ENCODE measurements at places on chromosomes 4 and X.

DNA sequence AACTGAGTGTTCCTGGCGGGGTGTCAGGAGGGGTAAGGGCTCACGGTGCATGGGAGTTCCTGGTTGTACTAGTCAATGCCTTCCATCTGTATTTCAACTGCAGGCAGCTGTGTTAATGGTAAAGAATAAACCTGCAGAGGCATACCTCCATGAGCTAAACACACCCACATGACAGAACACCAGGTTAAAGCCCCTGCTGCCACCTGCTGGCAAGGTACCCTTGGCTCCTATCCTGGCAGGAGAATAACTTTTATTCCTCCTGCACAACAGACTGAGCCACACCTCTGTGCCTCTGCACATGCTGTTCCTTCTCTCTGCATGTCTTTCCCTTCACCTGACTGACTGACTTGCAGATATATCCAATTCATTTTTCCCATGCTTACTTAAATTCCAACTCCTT lies 11.1 kb downstream of the ITIH6 start:
- DNase-seq = peak; percentile 32

GRCh38 chr4:47930971-47931804 lies 16.8 kb upstream of the NFXL1 start:
- peak; percentile 53 for DNase-seq

DNA sequence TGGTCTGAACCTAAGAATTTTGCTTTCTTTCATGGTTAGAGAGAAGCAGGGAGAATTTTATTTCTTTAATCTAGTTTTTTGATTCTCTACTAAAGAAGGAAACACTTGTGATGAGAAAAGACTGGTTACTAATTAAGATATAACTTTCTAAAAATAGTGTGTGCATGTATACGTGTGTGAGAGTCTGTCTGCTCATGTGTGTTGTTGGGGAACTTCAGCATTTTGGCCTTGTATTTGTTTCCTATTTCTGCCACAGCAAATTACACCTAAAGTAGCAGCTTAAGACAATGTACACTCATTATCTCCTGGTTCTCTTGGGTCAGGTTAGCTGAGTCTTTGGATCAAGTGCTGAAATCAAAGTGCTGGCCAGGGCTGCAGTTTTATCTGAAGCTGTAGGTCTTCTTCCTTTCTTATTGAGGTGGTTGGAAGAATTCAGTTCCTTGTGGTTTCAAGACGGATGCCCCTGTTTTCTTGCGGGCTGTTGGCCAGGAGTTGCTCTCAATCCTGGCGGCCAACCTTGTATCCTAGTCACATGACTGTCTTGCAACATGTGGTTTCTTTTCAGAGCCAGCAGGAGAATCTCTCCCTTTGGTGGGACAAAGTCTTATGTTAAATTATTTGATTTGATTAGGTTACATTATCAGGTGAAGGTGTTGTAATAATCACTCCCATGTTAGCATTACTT lies 188.4 kb upstream of the CLNK start:
- peak; percentile 12 for DNase-seq

DNA sequence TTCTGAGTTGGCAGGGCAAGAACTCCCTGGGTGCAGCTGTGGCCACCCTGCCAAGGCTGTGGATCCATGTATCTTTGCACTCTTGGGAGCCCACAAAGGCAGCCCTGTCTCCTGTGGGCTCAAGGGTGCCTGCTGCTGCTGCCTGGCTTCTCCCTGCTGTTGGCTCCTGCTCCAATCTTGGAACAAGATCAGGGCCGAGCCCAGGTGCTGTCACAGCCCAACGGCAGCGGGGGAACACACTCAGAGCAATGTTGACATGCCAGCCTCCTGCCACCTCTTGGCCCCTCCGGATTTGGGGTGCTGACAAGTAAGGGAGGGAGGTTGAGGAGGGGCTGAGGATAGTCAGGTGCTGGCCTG lies 57.9 kb downstream of the COX18 start:
- no peak for DNase-seq

- DNase-seq = no peak
These were observed 135.5 kb downstream of the SOWAHB start for GRCh38 chr4:76762137-76763130.

- DNase-seq = no peak
These were observed 401 bp upstream of the EDNRA start for GRCh38 chr4:147480502-147480890.

GRCh38 chrX:130376077-130376476 lies 9.4 kb downstream of the GPR119 start:
- DNase-seq = no peak

DNA sequence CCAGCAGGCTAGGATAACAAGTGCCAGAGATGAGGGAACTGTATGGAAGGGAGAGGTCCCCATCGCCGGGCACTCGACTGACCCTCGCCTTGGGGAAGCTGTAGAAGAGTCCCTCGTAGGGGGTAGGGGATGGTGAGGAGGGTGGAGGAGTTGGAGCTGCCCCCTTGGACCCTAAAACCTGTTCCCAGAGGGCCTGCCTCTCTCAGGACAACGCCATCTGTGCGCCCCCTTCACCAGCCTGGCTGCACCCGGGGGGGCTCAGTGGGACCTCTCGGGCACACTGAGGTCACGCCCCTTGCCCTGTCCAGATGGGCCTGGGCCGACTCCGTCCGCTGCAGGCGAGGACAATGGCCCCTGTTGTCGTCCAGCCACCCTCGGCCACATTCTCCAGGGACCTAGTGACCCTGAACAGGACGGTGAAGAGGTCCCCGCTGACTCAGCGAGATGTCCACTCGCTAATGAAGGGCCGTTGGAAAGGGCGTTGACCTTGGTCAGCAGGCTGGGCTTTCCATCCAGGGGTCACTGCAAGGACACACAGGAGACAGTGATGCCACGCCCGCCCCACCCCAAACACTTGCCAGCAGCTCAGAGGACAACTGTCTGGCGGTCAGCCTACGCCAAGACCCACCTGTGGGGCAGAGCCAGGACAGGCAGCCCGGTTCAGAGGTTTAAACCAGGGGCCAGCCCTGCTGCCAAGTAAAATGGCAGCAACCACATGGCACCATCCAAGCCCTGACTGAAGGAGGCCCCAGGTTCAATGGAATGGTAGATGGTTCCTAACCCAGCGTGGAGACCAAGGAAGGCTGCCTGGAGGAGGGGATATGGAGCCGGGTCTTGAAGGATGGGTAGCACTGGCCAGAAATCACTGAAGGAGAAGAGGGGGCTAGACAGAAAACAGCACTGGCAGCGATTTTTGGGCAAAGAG lies 51.2 kb downstream of the HMX1 start:
- DNase-seq = no peak

DNA sequence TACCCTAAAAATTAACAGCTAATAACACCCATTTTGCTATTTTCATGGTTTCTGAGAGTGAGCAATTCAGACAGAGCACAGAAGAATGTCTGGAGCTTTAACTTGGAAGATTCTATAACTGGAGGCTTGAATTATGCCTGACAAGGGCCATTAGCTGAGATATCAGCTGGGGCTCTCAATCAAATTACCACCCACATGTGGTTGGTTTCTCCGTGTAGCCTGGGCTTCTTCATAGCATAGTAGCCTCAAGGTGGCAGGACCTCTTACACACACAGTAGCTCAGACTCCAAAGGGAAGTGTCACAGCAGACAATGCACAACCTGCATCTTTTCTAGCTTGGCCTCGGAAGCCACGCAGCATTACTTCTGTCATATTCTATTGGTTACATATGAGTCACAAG lies 127.3 kb downstream of the EFHC2 start:
- no peak for DNase-seq

DNA sequence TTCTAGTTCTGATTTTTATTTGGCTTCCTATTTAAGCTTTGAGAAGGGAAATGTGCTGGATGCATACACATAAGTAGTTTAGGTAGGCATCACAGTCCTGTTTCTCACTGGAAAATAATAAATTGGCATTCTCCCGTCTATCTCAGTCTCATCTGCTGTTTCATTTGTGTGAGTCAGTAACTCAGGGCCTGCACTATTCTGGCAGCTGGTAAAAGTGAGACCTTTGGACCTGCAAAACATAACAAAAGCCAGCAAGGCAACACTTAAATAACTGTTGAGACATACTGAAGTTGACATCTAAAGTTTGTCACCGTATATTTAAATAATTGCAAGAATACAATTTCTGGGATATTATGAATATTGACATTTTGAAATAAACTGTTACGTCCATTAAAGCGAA lies 8.6 kb upstream of the UBQLN2 start:
- DNase-seq = no peak

DNA sequence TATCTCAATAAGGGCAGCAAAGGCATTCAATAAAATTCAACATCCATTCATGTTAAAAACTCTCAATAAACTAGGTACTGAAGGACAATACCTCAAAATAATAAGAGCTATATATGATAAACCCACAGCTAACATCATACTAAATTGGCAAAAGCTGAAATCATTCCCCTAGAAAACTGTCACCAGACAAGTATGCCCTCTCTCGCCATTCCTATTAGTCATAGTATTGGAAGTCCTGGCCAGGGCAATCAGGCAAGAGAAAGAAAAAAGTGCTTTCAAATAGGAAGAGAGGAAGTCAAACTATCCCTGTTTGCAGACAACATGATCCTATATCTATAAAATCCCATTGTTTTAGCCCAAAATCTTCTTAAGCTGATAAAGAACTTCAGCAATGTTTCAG lies 116.8 kb downstream of the TENT5D start:
- no peak for DNase-seq

DNA sequence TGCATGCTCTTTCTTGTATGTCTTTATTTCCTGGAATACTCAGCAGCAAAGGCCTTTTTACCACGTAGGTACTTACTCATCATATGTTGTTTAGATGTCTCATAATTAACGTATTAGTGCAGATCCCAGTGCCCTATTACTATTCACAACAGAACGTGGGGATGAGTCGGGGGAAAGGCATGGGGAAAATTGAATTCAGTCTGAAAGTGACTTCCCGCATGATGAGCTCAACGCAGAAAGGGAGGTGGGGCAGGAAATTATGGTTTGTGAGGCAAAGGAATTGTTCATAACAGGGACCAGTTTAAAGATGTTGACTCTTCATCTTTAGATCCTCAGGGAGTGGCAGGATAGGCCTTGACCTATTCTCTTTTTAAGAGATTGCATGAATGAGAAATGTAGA lies 2.0 kb upstream of the TMPRSS11D start:
- DNase-seq = peak; percentile 66

DNA sequence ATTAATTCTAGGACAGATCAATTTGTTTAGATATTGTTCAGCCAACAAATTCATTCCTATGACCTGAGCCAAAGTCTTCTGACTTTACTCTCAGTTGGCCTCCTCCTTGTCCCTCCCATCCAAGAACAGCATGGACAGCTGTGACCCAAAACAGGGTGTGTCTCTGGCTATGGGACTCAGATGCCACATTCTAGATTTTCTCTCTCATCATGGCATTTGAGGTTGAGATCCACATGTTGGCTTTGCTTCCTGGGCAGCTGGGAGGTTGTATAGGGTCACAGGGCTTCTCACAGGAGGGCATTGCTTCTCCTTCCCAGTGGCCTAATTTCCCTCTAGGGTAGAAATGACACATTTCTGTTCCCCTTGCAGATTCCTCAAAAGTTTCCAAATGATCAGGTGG lies 22.6 kb upstream of the EGF start:
- no peak for DNase-seq

DNA sequence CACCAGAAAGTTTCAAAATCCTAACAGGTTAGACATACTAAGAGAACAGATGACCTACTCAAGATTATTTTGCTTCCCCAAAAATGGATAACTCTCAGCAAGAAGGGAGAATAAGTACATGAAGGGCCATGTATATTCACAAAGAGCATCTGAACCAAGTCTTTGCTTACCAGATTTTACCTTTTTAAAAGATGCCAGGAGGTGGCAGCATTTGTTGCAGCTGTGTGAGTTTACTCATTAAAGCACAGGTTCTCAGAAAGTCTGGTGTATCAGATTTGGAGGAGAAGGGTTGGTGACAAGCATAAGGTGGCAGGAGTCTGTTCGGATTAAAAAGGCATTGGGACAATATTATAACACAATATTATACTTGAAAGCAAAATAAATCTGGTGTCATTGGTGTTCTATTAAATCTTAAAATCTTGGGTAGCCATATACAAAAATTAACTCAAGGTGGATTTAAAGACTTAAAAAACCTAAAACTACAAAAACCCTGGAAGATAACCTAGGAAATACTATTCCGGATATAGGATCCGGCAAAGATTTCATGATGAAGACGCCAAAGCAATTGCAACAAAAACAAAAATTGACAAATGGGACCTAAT lies 51.3 kb upstream of the NFKB1 start:
- DNase-seq = peak; percentile 72

- no peak for DNase-seq
These were observed 588 bp downstream of the ART3 start for GRCh38 chr4:76074993-76075600.

- DNase-seq = no peak
These were observed 83.2 kb upstream of the PLAC8 start for GRCh38 chr4:83197555-83198235.

DNA sequence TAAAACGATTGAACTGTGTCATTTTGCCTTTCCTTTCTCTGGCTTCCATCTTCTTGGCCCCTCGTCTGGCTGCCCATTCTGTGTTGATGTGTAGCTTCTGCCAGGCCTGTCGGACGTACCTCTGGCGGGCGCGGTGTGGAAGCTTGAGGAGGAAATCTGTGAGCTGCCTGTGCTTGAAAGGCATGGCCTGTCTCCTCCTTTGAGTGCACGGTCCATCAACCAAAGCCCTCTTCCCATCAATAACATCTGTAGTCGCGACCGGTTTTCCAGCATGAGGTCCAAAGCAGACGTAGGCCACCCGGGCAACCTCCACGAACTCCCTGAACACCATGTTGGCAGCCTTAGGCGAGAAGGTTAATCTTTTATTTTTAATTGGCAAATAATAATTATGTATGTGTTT lies 202.7 kb downstream of the CRLF2 start:
- DNase-seq = no peak

DNA sequence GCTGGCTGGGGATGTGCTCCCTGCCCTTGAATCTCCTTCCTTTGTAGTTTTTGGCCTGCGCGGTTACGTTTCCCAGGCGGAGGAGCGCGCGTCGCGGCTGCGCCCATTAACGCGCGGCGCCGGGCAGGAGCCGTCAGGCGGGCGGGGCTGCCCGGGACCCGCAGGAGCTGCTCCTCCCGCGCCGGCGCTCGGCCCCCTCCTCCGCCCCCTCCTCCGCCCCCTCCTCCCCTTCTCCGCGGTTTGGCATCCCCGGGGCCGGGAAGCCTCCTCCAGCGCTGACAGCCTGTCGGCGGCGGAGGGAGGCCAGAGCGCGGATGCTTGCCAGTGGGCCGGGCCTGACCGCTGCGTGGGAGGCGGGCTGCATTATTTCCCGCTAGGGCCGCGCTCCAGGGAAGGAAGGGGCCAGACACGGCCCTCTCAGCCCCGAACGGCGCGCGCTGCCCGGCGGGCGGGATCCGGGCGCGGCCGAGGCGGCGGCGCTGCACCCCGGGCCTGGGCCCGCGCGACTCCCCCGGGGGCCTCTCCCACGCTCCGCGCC lies at the start of gene DCLK2:
Gene DCLK2, plus strand, starts transcription at position 405 of the 538 bp plus-strand sequence. CDS start 583 bp downstream, outside the sequence.
- DNase-seq = peak; percentile 63

DNA sequence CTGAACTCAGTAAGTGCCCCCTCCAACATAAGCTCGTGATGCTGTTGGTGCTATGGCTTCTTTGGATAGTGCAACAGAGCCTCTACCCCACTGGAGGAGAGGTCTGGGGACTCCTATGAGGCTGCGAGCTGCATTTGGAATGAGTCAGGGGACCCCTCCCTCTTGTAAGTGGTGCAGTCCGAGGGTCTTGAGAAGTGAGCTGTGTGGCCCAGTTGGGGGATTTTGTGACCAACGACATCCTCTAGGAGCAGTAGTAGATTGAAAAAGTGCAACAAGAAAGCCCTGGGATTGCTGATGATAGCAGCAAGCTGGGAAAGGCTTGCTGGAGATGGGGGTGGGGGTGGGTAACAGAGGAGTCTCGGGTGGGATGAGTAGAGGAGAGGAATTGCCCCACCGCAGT lies 3.1 kb downstream of the FRMPD3 start:
- no peak for DNase-seq

GRCh38 chr4:37827030-37827685 lies 672 bp downstream of the PGM2 start:
- DNase-seq = peak; percentile 63
